Pericardium fibroblast (primary cell): ENCODE measurements at places on chromosomes 5 and 9. TPM values are rescaled to one million over a fixed set of nuclear protein-coding genes. Genes with fewer than 3 reads are reported as not detected.

Gene PCDHB13
- total RNA-seq = 0.35 and 0.43 TPM in 2 replicates

Gene CDO1
- total RNA-seq = 7.9 and 25.1 TPM in 2 replicates

Gene WDR38
- total RNA-seq = not detected in 2 replicates

Gene ADGRD2
- total RNA-seq = not detected in 2 replicates

Gene DNAH5
- total RNA-seq = 0.77 TPM in 1 of 2 replicates, not detected in the other

Gene PDE8B
- 0.09 and 0.47 TPM in 2 replicates for total RNA-seq

Gene APBA1
- total RNA-seq = 3.7 and 11.3 TPM in 2 replicates

Gene CDX1
- 0.12 and 0.60 TPM in 2 replicates for total RNA-seq

Gene CCNI2
- total RNA-seq = not detected in 2 replicates

Gene TMCO6
- total RNA-seq = 8.6 and 11.8 TPM in 2 replicates

Gene TSSK1B
- total RNA-seq = not detected in 2 replicates

Gene SPATA6L
- total RNA-seq = 1.0 TPM in 1 of 2 replicates, not detected in the other

Gene KCNN2
- total RNA-seq = not detected in 2 replicates

Gene GFPT2
- 41.0 and 72.4 TPM in 2 replicates for total RNA-seq

Gene IFNA2
- not detected in 2 replicates for total RNA-seq

Gene TICAM2
- 1.1 and 1.6 TPM in 2 replicates for total RNA-seq

Gene CAVIN4
- total RNA-seq = 0.12 and 1.2 TPM in 2 replicates

Gene C5orf34
- 0.58 and 1.4 TPM in 2 replicates for total RNA-seq

Gene ITGA2
- total RNA-seq = 1.3 and 3.5 TPM in 2 replicates

Gene FOXD4L4
- total RNA-seq = not detected in 2 replicates

Gene GMCL2
- total RNA-seq = not detected in 2 replicates
